ENCODE measurements at places on chromosomes 7 and 10. TPM values are rescaled to one million over a fixed set of nuclear protein-coding genes. Genes with fewer than 3 reads are reported as not detected.

OPALIN gene
- not detected for total RNA-seq

NUB1 gene
- total RNA-seq, result 66.5 TPM

PAPSS2 gene
- 15.1 TPM for total RNA-seq

HNRNPA2B1 gene
- total RNA-seq, result 913 TPM

EPHA1 gene
- total RNA-seq, result 103 TPM

TMEM225B gene
- total RNA-seq, result 3.3 TPM

MSS51 gene
- total RNA-seq, result 4.0 TPM

POMZP3 gene
- 8.2 TPM for total RNA-seq

MALSU1 gene
- 76.7 TPM for total RNA-seq

MKX gene
- 0.17 TPM for total RNA-seq

TRPV5 gene
- 0.42 TPM for total RNA-seq

Data from endodermal cell (in vitro differentiated cells).